ENCODE measurements at places on chromosomes 2 and 18.

- DNase-seq = no peak
Measured at GRCh38 chr2:101399021-101399799, 11.9 kb upstream of the CREG2 start.

- no peak for DNase-seq
Measured at GRCh38 chr2:71277147-71277475, 50.2 kb upstream of the PAIP2B start.

- no peak for DNase-seq
Measured at GRCh38 chr18:76405681-76406356, 89.2 kb downstream of the ZNF516 start.

GRCh38 chr2:212484563-212485080 is 54.0 kb downstream of the ERBB4 start:
- no peak for DNase-seq

- no peak for DNase-seq
Measured at GRCh38 chr2:183493040-183493439, 368.8 kb downstream of the NUP35 start.

GRCh38 chr2:142010477-142011270 is 120.1 kb downstream of the LRP1B start:
- DNase-seq = no peak

DNA sequence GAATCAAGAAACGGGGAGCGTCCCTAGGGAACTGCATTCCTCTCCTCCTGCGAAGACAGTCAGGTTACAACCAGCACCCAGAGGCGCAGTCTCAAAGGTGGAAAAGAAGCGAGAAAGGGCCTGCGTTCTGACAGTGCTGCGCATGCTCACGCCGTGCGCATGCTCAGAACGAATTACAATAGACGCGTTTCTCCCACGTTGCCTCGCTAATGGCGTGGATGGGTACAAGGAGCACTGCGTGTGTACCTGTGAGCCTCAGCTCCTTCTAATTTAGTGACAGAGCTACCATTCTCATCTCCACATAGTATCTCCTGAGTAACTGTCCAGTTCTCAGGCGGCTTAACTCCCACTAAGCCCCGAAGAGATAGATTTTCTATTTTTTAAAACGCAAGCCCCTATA is 448.8 kb downstream of the TXNL1 start:
- DNase-seq = no peak

DNA sequence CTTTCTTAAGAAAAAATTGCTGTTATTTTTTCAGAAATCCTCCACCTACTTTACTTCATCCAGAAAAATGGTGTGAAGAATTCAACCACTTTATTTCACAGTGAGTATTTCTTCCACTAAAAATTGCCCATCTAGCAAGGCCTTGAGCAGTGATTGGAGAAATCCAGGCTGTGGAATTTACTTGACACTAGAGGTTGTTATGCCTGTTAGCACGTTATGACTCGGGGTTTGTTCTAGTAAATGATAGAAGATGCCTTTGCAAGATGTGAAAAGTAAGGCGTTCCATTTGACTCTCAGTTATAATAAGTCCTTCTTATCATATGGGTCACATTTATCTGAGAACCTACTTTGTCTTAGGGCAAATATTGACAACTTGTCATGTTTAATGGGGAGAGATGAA is 157.4 kb downstream of the MYO3B start:
- no peak for DNase-seq

DNA sequence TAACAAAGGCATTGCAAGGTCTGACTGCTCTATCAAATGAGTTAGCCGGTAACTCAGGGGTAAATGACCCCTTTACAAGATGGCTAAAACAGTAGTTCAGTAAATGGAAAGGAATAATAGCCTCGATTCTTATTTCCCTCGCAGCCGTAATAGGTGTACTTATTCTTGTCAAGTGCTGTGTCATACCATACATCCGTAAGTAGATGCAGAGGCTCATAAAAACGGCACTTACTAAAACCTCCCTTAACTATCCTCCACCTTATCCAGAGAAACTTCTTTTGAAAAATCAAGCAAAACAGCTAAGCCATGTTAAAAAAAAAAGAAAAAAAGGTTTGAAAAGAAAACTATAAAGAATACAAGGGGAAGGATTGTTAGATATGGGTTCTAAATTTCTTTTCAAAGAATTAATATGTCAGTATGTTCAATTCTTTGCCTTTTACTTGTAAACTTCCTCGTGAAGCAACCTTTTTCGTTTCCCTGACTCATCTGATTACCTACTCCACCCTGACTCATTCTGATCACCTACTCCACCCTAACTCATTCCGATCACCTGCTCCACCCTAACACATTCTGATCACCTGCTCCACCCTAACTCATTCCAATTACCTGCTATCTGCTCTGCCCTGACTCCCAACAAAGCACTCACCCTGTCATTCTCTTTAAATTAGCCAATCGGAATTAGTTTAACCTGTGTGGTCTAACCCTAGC is 127.5 kb downstream of the SPAG16 start:
- DNase-seq = no peak

DNA sequence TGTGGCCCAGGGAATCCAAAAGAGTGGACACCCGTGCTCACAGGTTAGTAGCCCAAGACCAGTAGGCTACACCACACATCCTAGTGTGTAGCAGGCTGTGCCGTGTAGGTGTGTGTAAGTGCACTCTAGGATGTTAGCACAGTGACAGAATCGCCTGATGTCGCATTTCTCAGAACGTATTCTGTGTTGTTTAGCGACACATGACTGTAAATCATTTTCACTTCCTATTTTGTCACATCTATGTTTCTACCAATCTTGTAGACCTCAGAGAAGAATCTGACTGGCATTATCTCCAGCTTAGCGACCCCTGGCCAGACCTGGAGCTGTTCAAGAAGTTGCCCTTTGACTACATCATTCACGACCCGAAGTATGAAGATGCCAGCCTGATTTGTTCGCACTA is 45.1 kb downstream of the NTSR2 start:
- no peak for DNase-seq

DNA sequence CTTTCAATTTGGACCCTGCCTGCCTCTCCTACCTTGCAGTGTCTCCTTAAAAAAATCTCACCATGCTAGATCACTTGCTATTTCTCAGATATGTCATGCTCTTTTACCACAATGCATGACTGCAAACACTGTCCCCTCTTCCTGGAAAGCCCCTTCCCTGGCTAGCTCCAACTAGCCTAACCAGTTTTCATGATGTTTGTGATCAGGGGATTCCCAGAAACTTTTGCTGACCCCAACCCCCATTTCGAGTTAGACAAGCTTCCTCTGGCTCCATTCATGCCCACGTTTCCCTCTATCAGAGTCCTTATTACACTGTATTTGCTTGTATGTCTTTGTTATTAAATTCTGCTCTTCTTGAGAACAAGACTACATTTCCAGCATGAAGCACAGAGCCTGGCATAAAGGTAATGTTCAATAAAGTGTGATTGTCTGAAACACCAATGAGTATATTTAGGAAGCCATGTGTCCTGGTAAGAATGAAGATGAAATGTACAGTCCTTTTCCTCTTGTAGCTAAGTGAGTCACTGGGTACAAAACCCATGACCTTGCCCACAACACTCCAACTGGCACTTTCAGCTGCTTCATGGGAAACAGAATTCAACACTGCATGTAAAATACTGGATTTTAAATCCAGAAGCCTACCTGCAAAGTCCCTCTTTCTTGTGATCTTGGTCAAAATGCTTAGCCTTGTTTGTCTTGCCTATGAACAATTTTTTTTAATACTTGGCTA is 62.0 kb upstream of the ATL2 start:
- DNase-seq = no peak

DNA sequence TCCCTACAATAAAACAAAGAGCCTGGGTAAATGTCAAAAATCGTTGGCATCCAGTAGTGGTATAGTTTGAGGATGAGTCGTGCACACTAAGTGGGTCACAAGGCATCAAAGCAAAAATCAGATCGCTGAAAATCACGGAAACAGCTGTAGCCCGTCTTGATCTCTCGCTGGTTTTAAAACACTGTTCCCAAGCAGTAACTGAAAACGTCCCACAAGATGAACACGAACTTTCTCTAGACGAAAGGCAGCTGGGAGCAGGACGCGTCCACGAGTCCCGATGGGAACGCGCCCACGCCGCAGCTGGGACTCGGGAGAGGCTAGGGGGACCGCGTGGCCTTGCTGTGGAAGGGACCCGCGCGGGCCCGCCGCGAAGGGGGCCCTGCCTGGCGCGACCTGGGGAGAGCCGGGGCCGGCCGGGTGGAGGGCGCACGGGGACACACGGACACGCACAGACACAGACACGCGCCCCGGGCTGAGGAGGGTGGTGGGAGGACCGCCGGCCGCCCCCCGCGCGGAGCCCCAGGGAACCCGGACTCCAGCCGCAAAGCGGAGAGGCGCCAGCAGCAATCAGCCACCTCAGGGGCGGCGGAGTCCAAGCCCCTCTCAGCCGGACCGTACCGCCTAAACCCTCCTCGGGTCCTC is 651 bp downstream of the STK17B start:
- no peak for DNase-seq

DNA sequence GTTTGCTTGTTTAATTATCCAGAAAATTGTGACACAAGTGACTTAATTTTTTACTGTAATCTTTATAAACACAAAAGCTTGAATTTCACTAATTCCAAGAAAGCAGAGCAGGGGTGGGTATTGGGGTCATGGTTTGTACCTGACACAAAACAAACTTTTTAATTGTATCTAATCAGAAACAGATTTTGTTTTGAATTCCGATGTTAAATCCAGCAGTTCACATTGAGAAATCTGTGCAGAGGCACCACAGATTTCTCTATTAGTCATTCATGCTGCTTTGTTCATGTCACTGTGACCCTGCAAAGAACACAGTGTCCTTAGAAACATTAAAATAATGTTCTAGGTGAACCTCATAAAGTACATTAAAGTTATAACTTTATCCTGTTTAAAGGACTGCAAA is 443.4 kb downstream of the NYAP2 start:
- no peak for DNase-seq

DNA sequence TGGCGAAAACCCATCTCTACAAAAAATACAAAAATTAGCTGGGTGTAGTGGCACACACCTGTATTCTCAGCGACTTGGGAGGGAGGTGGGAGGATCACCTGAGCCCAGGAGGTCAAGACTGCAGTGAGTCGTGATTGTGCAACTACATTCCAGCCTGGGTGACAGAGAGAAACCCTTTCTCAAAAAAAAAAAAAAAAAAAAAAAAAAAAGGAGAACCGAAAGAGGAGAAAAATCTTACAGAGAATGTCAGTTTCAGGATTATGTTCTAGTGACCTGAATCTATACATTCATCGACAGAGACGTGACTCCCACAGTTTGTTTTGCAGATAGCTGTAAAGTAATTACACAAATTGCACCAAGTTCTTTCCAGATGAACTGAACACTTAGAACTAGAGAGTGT is 187.8 kb downstream of the FTCDNL1 start:
- DNase-seq = no peak

- no peak for DNase-seq
Measured at GRCh38 chr18:27411911-27412310, 226.8 kb upstream of the CHST9 start.

GRCh38 chr2:66753660-66754059 is 318.7 kb downstream of the MEIS1 start:
- DNase-seq = no peak

DNA sequence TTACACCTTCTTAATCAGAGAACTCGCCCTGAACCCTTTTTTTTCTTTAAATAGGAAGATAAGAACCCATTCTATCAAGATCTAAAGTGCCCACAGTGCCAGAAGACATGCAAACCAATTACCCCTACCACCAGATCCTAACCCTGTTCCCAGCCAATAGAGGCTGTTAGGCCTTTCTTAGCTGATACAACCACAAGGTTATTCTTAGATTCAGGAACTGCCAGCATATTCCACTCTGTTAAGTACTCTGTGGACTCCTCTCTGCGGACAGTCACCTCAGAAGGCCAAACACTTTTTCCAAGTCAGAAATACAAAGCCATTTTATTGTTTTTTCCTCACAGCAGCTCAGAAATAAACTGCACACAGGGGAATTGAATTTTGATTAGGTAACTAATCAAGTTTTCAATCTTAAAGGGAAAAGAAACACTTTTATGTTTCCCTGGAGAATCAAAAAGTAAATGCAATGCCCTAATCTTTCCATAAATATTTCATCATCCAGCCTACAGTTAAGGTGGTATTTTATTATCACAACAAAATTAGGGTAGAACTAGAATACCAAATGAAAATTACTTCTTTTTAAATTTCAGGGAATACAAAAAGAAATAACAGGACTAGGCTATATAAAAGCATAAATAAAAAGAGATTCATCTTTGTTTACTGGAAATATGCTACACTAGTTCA is 111.4 kb downstream of the NBAS start:
- DNase-seq = no peak

GRCh38 chr2:223418604-223419199 is 183.5 kb downstream of the SCG2 start:
- no peak for DNase-seq

DNA sequence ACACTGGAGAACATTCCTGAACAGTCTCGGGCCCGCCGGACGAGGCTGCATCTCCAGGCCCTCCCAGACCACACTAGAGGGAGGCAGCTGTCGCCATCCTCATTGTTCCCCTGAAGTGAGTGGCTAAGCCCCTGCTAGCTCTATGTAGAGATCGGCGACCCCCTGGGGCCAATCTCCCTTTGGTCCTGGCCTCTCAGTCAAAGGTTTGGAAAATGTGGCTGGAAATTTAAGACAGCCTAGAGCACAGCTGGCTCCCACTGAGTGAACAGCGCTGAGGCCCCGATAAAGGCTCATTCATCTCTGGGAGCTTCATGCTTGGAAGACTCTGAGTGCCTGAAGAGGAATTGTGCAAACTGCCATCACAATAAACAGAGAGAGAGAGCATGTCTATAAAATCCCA is 360.3 kb downstream of the CLIP4 start:
- DNase-seq = no peak
